ENCODE measurements at places on chromosomes 12 and 14.

- DNase-seq = no peak
Measured at GRCh38 chr12:53824001-53824712, 72.4 kb upstream of the CISTR start.

GRCh38 chr12:57823131-57823907 is 4.8 kb upstream of the AVIL start:
- DNase-seq = no peak

DNA sequence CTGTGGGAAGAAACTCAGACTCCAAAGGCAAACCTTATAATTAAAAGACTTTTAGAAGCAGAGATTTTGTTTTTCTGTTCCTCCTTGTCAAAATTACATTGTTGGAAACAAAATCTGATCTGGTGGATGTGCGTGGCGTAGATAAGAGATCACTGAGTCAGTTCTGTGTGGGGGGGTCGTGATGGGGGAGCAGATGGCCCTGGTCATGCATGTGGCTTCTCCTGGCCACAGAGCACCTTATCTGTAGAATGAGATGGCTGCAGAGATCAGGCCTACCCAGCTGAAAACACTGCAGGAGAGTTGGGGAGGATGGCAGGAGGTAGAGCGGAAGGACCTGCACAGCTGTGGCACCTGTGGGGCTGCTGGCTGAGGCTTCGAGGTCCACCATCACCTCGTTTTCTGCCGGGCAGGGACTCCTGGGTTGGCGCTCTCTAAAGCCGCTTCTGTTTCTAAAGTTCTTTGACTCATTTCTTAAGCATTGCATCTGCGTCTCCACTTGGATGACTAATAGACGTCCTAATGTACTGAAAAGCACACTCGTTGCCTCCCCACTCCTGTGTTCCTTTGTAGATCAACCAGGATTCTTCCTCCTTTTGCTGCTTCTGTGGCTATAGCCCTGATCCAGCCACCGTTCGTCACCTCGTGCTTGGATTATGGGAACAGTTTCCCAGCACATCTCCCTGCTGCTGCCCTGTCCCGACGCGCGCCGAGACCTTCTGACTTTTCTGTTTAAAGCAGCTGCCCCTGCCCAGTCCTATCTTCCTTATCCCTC is 93.4 kb downstream of the TSPAN9 start:
- no peak for DNase-seq

DNA sequence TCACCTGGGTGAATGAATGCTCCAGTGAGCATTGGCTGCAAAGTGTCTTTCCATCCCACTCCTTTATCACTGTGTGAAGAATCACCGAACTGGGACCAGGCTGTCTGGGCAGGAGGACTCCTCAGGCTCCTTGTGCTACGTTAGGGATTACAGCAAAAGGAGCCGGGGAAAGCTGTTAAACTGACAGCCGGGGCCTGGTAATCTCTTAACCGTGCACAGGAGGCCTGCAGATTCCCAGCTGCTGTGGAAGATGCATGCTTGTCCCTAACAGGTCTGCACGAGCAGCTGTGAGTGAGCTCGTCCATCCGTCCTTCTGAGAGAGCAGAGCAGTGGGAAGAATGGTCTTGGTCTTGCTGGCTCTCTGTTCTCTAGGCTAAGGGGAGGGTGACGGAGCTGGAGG is 231.5 kb downstream of the AACS start:
- no peak for DNase-seq

DNA sequence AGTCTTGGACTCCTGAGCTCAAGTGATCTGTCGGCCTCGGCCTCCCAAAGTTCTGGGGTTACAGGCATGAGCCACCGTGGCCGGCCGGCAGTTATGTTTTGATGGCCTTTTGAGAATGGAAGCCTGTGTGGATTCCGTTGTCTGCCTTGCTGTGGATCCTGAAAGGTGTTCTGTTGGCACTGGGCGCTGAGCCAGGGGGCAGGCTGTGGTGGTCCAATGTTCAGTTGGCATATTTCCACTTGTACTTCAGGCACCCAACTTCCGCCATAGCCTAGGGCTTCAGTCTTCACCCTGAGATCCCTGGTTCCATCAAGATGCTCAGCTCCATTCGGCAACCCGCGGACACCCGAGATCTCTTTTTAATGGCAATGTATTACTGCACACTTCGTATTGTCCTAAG is 6.3 kb upstream of the RPLP0 start:
- DNase-seq = no peak

DNA sequence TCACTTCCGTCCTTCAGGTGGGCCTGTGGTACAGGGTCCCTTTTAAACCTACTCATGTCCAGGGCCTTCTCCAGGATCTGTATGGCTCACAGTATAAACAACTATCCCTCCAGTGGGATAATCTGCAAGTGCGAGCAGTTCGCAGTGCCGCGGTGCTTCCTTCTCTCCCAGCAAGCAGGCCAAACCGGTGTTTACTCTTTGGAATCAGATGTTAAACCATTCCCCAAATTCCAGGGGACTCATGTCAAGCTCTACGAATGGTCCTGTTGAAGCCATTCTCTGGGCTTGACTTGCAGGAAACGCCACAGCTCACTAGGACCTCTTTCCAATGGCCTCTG is 59.6 kb downstream of the OR11H12 start:
- no peak for DNase-seq

- no peak for DNase-seq
Measured at GRCh38 chr12:47231456-47231855, 151.7 kb upstream of the AMIGO2 start.

GRCh38 chr14:45658917-45659299 is 405.9 kb upstream of the MIS18BP1 start:
- no peak for DNase-seq

GRCh38 chr12:117053050-117053400 is 46.2 kb downstream of the TESC start:
- DNase-seq = no peak

DNA sequence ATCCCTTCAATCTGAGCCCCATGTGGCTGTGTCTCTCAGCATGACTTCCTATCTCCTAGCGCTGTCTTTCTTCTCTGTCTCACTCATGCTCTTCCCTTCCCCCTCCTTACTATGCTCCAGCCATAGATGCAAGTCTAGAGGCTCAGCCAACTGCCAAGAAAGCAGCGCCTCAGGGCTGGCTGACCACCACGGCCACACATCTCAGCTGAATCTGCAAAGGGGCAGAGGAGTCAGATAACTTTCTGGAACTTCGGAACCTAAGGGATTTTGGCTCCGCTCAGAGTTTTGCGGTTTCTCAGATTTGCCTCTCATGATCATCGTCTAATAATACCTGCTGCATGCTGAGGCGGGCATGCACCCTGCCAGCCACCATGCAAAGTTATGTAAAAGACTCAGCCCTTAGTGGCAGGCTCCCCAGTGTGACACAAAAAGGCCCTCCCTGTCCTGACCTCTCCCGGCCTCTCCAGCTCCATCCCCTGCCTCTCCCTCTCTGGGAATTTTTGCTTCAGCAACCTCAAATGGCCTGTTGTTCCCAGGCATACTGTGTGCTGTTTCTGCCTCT is 5.0 kb upstream of the FGF6 start:
- no peak for DNase-seq

GRCh38 chr14:39673270-39673711 is 241.1 kb upstream of the FBXO33 start:
- no peak for DNase-seq

DNA sequence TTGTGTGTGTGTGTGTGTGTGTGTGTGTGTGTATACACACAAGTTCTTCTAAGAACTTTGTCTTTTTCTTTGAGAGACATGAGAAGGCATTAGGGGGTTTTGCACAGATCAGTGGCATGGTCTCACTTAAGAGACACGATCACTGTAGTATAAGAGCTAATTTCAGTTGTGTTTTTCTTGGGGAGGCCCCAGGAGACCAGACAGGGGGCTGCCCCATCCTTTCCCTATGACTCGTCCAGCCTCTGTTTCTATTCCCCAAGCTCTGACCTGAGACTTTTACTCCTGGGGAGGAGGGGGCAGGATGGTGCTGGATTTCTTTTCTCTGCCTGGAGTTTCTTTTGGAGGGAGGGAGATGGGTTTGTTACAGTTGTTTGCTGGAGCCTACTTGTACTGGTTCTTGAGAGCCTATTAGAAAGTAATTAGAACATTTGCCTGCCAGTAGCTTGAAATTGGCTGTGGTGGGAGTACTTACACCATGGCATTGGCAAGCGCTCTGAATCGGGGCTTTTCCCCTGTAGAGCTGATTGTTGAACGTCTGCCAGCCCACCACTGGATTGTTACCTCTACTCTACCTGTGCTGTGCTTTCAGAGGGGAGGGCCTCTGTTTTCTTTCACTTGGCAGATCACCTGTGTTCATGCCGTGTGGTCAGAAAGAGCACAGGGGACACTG is 109.5 kb downstream of the TSPAN9 start:
- DNase-seq = no peak

DNA sequence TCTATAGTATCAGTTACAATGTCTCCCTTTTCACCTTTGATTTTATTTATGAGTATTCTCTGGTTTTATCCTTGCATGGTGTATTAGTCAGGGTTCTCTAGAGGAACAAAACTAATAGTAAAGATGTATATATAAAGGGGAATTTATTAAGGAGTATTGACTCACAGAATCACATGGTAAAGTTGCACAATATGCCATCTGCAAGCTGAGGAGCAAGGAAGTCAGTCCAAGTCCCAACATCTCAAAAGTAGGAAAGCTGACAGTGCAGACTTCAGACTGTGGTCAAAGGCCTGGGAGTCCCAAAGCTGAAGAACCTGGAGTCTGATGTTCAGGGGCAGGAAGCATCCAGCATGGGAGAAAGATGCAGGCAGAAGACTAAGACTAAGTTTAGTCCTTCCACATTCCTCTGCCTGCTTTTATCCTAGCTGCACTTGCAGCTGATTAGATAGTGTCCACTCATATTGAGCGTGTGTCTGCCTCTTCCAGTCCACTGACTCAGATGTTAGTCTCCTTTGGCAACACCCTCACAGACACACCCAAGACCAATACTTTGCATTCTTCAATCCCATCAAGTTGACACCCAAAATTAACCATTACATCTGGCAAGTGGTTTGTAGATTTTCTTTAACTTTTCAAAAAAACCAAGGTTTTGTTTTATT is 308.0 kb upstream of the LMO3 start:
- no peak for DNase-seq

- peak; percentile 52 for DNase-seq
Measured at GRCh38 chr12:121805171-121806008, 1.6 kb downstream of the SETD1B start.

- peak; percentile 20 for DNase-seq
Measured at GRCh38 chr14:103398427-103399195, 13.4 kb downstream of the MARK3 start.

DNA sequence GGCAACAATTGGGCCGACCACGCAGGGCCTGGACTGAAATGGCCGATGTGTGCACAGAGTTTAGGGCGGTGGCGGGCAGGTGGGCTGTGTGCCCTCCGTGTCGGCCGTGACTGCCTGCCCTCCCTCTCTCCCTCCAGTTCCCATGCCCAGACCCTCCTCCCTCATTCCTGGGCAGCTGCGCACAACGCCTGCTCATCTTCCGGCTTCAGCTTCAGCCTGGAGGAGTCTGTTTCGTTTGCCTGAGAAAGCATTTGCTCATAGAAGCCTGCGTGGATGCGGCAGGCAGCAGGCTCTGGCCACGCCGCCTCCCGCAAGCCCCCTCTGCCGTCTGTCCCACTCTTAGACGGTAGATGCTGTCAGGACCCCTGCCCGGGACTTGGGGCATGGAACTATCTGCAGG is 47.3 kb upstream of the FZD10 start:
- DNase-seq = no peak

- DNase-seq = no peak
Measured at GRCh38 chr12:6226679-6227051, 26.5 kb downstream of the CD9 start.

DNA sequence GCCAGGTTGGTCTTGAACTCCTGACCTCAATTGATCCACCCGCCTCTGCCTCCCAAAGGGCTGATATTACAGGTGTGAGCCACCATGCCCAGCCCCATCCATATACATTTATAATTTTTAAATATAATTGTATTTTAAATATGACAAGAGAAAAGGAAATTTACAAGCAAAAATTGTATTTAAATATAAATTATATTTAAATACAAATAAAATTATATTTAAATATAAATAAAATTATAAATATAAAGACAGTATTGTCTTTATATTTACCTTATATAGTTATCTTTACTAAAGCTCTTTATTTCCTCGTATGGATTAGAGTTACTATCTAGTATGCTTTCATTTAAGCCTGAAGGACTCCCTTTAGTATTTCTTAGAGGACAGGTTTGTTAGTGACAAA is 11.9 kb upstream of the ATF7 start:
- no peak for DNase-seq

DNA sequence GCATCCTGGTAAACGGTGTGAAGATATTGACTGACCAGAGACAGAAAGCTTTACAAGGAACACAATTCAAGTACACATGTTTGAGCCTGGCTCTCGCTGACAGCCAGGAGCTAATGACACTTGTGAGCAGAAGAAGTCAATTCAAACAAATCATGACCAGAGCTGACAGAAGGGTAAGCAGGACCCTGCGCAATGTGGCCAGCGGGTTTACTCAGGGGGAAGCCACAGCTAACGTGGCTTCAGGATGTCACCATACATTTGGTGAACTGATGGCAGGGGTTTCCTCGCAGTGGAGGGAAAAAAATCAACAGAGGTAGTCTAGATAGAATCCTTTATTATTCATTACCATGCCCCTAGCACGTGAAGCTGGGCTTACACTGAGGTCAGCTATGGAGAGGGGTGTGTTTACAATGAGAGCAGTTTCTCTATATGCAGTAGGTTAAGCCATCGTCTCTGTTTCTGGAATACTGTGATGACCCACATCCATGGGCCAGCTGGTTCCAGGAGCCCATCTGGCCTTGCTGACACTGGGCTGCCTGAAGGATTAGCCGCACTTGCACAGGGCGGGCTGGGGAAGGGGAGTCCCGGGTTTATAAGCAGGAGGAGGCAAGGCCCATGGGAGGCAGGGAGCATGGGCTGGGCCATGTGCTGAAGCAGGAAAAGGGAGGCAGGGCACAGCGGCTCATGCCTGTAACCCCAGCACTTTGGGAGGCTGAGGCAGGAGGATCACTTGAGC is 198.2 kb upstream of the PRMT8 start:
- DNase-seq = no peak

All from KBM-7 (cell line).